Choroid plexus epithelial cell (primary cell): ENCODE measurements at places on chromosomes 1 and 21.

- peak; percentile 89 for DNase-seq
Observed at GRCh38 chr1:92211166-92211565, 6.5 kb upstream of the C1orf146 start.

DNA sequence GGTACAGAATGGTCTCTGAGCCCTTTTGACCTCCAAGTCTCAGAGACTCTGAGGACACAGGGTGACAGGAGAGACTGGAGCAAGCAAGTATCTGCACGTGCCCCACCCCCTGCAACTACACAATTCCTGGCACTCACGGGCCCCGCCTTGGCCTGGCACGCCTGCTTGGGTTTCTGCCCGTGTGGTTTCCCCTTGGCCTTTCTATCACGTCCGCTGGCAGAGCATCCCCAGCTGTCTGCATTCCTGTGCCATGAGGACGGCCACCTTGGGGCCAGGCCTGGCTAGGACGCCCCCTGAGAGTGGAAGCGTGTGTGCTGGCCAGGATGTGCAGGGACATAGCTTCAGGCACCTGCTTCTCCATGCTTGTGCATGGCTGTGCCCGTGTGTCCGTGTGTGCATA is 14.3 kb upstream of the EDN2 start:
- no peak for DNase-seq

- DNase-seq, result no peak
Observed at GRCh38 chr1:67890857-67891256, 57.6 kb upstream of the GNG12 start.

- peak; percentile 63 for DNase-seq
Observed at GRCh38 chr1:100506217-100506616, 31.7 kb upstream of the GPR88 start.

DNA sequence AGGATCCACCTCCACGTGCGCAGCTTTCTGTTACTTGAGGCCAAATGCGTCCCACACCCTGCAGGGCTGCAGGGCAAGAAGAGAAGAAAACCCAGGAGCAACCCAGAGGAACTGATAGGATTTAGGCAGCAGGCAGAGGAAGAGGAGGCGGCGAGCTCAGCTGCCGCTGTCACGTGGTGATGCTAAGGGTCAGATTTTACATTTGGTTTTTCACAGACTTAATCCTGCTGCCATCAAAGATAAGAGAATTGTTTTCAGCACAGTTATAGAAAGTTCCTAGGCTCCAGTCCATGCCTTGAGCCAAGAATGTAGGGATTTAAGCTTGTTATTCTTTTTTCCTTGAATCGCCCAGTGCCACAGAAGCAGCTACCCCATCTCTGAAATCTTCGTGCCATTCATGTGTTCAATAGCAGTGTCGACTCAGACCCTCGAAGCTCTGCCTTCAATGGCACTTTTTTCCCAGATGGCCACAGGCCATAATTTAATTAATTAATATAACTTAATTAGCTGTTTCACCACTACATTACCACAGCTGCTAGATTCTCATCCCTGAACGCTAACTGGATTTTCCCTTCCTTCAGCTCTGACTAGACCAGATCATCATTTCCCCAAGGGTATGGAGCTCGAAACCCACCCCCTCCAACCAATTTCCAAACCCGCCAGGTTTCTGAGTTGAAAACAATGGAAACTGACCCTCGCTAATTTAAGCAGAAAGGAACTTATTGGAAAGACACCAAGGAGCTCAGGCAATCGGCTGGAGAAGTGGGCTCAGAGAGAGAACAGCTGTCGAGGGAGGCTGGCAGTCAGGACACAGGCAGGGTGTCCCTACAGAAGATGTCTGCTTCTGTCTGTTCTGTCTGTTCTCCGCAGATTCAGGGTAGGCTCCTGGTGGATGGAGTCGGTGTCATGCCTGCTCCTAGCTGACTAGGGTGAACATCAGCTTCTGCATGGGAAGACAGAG is 36.2 kb downstream of the LDLRAP1 start:
- no peak for DNase-seq

- DNase-seq, result no peak
Observed at GRCh38 chr1:236269439-236269838, 12.3 kb downstream of the ERO1B start.
